ENCODE measurements at places on chromosomes 5 and 9.

DNA sequence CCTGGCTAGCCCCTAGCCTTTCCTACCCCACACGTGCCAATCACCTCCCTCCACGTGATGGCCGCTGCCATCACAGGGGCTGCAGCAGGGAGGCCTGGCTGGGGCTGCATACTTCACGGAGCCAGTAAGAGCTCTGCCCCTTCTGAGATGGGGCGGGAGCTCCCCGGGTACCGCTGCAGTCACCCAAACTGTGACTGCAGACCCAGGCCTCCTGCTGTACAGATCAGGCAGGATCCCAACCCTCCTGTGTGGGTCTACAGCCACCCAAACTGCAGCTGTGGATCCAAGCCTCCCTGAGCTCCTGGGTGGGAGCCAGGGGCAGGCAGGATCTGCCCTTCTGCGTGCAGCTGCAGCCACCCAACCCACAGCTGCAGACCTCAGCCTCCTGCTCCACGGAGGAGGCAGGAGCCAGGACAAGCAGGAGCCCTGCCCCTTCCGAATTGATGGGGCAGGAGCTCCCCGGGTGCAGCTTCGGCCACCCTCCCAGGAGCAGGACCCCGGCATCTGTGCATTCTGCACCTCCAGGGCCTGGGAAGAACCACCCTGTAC is 3.2 kb upstream of the BTNL9 start:
- no peak for DNase-seq

DNA sequence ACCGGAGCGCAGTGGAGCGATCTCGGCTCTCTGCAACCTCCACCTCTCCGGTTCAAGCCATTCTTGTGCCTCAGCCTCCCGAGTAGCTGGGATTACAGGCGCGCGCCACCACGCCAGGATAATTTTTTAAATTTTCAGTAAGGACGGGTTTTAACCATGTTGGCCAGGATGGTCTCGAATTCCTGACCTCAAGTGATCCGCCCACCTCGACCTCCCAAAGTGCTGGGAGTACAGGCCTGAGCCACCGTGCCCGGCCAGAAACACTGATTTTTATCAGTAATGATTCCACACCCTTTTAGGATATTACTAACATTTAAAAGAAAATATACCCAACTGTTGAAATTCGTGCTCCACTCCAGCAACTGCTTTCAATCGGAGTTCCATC is 464 bp upstream of the FAM151B start:
- no peak for DNase-seq

- no peak for DNase-seq
Observed at GRCh38 chr5:66824476-66824875, 228.3 kb downstream of the MAST4 start.

- DNase-seq = no peak
Observed at GRCh38 chr5:158819840-158820620, 279.7 kb downstream of the EBF1 start.

DNA sequence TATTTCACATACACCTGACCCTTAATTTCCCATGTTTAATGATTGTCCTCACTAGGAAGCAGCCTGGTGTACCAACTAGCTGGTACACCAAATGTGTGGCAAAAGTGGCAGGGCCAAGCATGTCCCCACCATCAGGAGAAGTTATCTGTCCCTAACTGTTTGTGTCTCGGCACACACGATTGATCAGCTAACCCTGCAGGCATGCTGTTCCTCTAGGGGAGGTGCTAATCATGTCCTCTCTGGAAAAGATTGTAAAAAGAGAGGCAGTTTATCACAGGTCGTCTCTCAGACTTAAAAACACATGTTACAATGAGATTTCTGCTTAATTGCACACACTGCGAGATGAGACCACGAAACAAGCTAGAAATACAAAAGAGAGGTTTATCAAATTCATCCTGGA is 342.7 kb downstream of the DIRAS2 start:
- no peak for DNase-seq

GRCh38 chr9:1267581-1267980 is 217.4 kb downstream of the DMRT2 start:
- DNase-seq = no peak

GRCh38 chr9:2913026-2913425 is 69.1 kb upstream of the PUM3 start:
- DNase-seq = no peak

GRCh38 chr9:100013573-100013972 is 85.2 kb downstream of the ERP44 start:
- DNase-seq = no peak

GRCh38 chr9:133888048-133888808 is 103.9 kb downstream of the VAV2 start:
- no peak for DNase-seq

DNA sequence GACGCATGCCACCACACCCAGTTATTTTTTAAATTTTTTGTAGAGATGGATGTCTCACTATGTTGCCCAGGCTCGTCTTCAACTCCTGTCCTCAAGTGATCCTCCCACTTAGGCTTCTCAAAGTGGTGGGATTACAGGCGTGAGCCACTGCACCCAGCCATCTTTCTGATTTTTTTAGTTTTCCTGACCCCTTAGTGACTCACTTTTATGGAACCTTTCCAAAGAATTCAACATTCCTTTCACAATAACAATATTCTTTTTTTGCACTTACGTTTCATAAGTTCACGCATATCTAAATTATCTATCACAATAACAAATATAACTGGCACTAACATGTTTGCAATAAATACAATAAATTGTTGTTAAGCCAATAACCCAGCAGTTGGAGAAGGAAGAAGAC is 8.5 kb downstream of the ELOVL7 start:
- no peak for DNase-seq

DNA sequence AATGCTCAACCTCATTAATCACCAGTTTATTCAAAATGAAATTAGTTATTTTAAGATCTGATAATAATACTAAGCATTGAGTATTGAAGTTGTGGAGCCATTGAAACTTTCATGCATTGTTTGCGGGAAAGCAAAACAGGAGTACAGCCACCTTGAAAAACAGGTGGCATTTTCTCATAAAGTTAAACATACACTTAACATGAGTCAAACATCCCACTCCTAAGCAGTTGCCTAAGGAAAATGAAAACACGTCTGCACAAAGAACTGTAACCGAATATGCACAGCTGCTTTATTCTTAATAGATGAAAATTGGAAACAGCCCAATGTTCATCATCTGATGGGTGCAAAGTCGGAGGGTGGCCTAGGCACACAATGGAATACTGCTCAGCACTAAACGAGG is 177.3 kb downstream of the IRX2 start:
- DNase-seq = no peak

- no peak for DNase-seq
Observed at GRCh38 chr9:131672451-131672850, 67.4 kb downstream of the RAPGEF1 start.

- DNase-seq = no peak
Observed at GRCh38 chr5:69270840-69271239, 36.2 kb downstream of the CDK7 start.

DNA sequence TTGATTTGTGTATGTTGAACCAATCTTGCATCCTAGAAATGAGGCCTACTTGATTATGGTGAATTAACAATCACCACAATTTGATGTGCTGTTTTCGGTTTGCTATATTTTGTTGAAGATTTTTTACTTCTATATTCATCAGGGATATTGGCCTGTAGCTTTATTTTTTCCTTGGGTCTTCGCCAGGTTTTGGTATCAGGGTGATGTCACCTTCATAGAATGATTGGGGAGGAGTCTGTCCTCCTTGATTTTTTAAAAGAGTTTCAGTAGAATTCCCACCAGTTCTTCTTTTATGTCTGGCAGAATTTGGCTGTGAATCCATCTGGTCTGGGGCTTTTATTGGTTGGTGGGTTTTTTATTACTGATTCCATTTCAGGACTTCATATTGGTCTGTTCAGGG is 115.2 kb downstream of the CPLANE1 start:
- no peak for DNase-seq

DNA sequence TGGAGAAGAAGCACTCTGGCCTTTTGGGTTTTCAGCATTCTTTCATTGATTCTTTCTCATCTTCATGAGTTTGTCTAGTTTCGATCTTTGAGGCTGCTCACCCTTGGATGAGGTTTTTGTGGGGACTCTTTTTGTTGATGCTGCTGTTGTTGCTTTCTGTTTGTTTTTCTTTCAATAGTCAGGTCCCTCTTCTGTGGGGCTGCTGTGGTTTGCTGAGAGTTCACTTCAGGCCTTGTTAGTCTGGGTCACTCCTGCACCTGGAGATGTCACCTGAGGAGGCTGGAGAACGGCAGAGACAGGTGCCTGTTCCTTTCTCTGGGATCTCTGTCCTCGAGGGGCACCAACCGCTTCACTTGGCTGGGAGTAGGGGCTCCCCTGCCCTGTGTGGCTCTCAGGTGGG is 14.0 kb downstream of the RANBP17 start:
- no peak for DNase-seq

DNA sequence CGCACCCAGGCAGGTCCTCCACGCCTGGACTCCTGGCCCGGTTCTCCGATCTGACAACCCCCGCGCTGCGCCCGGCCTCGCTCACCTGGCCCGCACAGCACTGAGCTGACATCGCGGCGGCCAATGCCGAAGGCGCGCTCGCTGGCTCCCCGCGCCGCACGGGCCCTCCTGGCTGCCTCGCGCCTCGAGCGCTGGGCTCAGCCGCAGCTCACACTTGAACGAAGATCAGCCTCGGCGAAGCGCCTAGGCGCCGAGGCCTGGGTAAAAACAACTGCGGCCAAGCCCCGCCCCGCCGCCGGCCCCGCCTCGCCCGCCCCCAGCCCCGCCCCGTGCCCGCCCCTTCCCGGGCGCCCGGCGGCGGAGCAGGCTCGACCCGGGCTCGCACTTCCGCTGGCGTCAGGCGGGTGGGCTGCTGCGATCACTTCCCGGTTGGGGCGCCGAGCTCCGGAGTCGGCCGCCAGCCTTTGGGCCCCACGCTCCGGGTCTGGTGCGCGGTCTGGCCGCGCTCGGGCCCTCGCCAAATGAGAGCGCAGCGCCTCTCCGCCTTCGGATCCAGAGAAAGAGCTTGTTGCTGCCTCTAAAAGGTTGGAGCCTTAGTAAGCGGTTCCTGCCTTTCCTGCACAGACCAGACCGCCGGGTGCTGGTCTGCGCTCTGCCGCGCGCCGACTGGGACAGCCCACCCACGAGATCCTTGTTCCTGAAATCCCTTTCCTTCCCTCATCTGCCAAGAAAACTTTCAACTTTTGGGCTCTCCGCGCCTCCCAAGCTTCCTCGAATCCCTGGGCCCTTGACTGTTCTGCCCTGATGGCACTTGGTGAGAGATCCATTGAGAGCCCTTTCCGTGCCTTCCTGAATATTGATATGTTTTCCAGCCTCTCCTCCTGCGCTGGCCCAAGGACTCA is at the start of gene SERINC5:
Gene SERINC5, minus strand, starts transcription at position 238 of the 902 bp plus-strand sequence. Its CDS starts 126 bp downstream, at position 112.
- peak; percentile 63 for DNase-seq

GRCh38 chr5:95817430-95817829 is 5.1 kb downstream of the GLRX start:
- no peak for DNase-seq

- no peak for DNase-seq
Observed at GRCh38 chr5:464446-464842, 21.5 kb downstream of the EXOC3 start.

GRCh38 chr5:16674750-16675149 is 58.0 kb upstream of the RETREG1 start:
- DNase-seq = no peak

DNA sequence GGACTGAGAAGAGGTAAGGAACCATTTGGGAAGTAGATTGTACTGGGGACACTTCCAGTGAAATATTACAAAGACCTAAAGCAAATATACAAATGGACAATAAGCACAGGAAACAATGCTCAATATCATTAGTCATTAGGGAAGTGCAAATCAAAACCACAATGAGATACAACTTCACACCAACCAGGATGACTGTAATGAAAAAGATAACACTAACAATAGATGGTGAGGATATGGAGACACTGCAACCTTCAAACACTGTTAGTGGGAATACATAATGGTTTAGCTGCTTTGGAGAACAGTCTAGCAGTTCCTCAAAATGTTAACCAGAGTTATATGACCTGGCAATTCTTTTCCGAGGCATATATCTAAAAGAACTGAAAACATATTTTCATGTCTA is 149.7 kb downstream of the TRPM3 start:
- no peak for DNase-seq

GRCh38 chr9:3873818-3874217 is 348.0 kb upstream of the RFX3 start:
- no peak for DNase-seq

GRCh38 chr5:127564002-127564769 is 46.7 kb downstream of the PRRC1 start:
- peak; percentile 7 for DNase-seq

DNA sequence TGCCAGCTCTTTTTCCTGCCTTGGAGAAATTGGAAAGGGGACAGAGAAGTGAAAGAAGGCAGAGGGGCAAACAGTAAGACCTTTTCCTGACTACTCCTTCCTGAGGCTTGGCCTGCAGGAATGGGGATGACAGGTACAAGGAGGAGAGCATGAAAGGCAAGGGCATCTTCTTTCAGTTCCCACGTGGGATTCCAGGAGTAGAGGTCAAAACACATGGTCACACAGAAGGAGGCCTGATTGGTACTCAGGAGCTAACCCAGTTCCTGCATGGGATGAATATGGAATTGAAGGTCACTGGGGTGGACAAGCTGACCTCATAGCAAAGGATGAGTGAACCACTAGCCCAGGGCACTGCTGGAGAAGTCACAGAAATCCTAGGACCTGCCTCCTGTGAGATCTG is 112.5 kb upstream of the ZNF366 start:
- DNase-seq = no peak

GRCh38 chr9:29691758-29692407 is 2118.6 kb upstream of the C9orf72 start:
- DNase-seq = no peak

DNA sequence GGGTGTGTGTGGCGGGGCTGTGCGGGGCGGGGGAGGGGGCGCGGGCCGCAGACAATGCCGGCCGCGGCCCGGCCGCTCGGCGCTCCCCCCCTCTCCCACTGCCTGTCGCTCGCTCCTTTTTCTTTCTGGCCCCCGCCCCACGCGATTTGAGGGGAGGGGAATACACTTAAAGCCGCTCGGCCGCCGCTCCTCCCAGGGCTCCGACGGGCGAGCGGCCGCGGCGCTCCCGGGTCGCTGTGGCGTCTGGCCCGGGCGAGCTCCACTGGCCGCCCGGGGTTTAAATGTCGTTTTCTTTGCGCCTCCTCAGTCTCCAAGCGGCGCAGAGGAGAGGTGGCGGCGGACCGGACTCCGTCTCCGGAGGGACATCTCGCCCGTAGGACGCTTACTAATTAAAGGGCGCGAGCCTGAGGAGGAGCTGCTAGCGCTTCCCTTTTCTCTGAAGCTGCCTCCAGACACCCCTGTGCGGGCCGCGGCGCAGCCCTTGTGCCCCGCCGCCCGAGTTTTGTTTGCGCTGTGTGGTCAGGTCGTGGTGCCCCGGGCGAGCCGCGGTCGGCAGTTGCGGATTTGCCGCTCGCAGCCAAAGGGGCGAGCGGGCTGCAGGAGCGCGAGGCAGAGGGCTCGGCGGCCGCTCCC is 1.4 kb downstream of the ZSWIM6 start:
- DNase-seq = no peak
